ENCODE measurements at places on chromosomes 1 and 21.

- DNase-seq: no peak
Measured at GRCh38 chr1:168427051-168427450, 116.7 kb downstream of the XCL2 start.

DNA sequence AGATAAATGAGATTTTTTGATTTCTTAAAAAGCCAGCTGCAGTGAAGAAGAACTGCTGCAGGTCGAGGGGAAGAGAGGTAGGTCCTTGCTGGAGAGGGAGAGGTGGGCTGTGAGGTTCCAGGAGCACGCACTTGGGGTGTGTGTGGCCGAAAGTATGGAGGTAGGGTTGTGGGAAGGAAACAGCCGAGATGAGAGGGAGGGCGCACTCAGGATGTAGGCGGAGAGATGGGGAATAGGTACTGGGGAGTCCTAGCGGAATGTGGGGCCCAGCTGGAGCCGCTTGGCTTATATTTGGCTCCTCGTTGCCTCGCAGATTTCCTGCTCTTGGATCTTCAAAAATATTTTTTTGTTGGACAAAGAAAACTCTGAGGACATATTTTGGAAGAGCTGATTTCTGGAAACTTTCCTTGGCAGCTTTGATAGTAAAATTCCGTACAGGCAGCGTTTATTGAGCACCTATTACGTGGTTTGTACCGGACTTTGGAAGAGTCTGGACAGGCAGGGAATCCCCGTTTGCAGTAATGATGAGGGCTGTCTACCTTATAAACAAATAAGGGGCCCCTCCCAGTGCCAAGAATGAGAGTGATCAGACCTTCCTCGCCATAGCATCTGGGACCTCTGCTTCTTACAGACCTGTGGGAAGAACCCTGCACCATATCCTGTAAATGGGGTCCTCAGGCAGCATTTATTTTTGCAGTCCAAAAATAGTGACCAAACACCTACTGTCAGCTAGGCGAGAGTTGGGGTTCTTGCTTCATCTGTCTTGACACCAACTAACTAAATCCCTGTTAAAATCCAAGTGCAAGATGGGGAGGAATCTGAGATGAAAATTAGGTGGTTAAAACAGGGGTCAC is 1.5 kb downstream of the LRRC8D start:
- DNase-seq: no peak

DNA sequence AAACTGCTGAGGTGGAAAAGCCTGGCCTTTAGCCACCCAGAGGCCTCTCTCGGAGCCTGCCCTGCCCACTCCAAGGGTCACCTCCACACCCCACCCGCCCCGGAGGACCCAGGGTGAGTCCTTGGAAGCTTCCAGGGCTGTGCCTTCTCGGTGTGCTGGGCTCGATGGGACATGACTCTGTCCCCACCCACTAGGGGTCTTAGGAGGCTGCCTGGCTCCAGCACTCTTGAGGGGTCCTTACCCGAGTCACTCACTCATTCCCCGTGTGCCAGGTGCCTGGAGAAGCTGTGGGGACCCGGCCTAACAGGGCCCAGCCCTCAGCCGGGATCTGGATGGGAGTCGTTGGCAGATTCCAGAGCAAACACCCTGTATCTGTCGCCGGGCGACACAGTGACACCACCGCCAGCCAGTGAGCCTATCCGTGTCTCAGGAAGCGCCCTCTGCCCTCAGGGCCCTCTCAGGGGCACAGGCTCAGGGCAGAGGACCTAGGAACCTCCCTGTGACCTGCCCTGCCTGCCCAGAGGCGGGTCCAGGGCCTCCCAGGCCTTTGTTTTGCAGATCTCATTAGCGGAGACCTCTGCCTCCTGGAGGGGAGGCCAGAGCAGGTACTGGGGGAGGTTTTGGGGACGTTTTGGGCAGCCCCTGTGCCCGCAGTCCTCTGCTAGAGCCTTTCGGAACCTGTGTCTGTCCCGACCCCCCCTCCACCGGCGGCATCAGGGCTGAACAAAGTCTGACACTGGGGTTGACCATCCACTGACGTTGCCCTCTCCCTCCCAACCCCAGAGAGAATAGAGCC is 3.1 kb upstream of the PRKCZ start:
- no peak for DNase-seq

DNA sequence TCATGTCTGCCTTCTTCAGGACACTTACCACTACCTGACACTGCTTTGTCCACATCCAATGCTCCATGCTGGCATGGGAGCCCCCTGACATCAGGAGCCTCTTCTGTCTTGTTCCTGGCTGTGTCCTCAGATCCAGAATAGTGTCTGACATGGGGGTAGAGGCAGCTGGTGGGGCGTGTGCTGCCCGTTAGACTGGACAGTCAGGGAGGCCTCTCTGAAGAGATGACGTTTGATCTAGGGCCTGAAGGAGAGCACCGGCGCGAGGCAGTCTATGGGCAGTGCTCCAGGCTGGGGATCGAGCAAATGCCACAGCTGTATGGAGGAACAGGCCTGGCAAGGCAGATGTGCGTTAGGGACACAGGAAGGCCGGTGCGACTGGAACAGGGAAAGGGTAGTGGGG is 16.6 kb downstream of the SLC9A1 start:
- DNase-seq: no peak

GRCh38 chr21:42698733-42699132 is 45.3 kb downstream of the PDE9A start:
- no peak for DNase-seq

DNA sequence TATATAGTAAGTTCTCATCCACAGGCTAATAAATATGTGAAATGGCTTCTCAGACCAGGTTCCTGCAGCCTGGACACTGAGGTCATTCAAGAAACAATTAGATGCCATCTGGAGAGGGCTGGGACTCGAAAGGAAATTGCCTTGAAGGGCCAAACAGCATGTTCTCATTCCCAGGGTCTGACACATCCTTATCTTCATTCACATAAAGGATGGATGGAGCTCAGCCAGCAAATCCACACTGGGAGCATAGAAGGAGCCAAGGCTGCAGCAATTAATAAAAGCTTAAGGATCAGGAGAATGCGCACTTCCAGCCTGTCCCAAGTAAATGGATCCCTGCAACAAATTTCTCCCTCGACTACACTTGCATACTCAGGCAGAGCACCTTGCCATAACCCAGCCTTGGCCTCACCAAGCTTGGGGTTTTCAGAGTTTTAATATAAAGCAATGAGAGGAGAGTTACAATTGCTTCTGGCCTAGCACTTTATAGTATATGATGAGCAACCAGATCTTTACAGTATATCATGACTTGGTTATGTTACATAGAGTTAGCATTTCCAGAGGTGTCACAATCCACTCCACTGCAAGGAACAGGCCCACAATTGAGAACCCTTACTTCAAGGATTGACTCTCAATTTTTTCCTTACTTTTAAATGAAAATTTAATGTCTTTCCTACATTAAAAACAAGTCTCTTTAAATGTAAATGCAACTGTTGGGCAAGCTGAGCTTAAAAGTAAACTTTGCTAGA is 55.9 kb downstream of the BCAR3 start:
- DNase-seq: no peak

GRCh38 chr1:54305906-54306514 is 100.2 kb downstream of the SSBP3 start:
- DNase-seq: no peak

DNA sequence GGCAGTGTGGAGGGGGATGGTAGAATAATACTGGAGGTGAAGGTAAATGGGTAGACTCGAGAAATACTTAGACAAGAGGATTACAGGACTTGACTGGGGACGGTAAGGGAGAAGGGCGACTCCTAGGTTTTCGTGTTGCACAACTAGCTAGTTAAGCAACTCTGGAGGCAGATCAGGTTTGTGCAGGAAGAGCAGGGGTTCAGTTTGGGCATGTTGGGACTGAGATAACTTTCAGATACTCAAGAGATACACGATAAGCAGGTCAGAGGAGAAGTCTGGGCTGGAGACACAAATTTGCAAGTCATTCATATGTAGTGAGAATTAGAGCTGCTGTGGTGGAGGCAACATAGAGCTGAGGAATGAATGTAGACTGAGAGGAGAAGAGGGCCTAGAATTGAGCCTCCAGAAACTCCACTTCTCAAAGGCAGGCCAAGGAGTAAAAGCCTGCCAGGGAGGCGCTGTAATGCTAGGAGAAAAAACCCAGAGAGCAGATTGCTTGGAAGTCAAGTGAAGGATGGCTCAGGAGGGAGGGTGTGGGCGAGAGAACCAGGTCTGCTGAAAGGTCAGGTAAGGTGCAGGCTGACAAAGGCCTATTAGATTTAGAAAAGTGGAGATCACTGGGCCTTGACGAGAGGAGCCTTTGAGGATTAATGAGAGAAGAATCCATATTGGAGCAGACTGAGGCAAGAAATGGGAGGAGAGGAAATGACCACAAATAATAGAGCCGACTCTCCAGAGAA is 20.8 kb downstream of the MAB21L3 start:
- no peak for DNase-seq

- no peak for DNase-seq
Measured at GRCh38 chr1:18724801-18725200, 94.2 kb downstream of the PAX7 start.

DNA sequence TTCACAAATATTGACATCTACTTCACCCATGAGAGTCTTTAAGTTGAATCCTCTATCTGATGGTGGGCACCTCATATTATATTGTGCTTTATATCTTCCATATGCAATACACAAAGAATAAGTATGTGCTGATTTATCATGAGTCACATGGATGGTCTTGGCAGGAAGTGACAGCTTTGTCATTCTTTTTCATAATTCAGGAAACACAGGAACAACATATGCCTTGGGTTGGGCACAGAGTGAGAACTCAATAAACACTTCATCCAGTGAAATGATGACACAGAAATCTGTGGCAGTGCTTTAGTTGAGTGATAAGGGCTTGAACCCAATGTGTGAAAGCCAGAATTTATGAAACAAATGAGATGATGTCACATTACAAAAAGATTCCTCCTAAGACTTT is 41.2 kb downstream of the GADD45A start:
- no peak for DNase-seq

GRCh38 chr1:223784541-223784940 is 61.2 kb downstream of the TP53BP2 start:
- no peak for DNase-seq
